ENCODE measurements at places on chromosomes 2 and 18. TPM values are rescaled to one million over a fixed set of nuclear protein-coding genes. Genes with fewer than 3 reads are reported as not detected.

GRCh38 chr2:97963079-97963406 is 32.7 kb downstream of the TMEM131 start:
- no peak for DNase-seq

Gene CETN1
- not detected for total RNA-seq

DNA sequence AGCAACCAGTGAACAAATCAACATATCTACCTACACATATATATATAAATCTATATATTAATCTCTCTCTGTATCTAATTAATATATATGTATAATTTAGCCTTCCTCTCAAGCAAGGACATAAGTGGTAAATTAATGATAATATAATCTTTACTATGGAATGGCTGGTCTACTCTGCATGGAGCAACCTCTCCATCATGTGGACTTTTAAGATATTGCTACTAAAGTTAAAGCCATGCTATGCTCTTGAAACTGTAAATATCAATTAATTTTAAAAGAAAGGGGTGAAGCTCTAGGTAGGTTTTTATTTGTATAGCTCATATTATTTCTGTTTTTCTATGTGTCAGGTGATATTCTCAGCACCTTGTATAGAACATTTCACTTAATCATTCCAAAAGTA is 147.0 kb downstream of the PPP1R1C start:
- DNase-seq, result peak; percentile 39

GRCh38 chr18:33875029-33875565 is 297.1 kb downstream of the ASXL3 start:
- no peak for DNase-seq

GRCh38 chr18:58217052-58217451 is 173.0 kb downstream of the NEDD4L start:
- DNase-seq, result no peak

Gene DYNC2LI1
- 14.0 TPM for total RNA-seq

Gene COL5A2
- total RNA-seq, result 385 TPM

Gene DLX1
- 8.2 TPM for total RNA-seq

DNA sequence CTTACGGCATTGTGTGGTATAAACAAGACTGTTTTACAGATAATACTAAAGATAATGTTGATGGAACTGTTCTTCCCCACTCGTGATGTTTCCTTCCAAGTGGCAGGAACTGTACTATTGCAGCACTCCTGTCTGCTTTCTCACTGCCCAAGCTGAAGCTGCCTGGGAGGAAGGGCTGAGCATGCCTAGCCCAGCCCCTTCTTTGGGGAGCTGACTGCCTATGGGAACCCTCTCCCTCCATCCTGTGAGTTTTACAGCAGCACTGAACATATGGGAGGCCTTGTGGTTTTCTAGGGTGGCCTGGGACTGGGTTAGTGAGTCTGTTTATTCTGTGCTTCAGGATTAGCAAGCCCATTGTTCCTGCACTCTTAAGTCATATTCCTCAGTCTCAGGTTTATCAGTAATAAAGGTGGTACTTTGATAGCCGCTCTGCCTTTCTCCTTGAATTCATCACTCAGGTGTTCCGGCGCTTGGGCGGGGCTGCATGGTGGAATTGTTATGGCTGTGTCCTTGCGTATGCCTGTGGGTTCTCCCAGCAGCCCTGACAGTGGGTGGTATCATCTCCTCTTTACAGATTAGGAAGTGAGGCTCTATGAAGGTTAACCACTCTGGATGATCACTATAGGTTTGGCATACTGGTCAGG is 379.7 kb downstream of the PTPRM start:
- peak; percentile 78 for DNase-seq

Gene LYG2
- total RNA-seq, result not detected

Gene SLC14A1
- 0.70 TPM for total RNA-seq

Gene BCL11A
- total RNA-seq, result 3.0 TPM

DNA sequence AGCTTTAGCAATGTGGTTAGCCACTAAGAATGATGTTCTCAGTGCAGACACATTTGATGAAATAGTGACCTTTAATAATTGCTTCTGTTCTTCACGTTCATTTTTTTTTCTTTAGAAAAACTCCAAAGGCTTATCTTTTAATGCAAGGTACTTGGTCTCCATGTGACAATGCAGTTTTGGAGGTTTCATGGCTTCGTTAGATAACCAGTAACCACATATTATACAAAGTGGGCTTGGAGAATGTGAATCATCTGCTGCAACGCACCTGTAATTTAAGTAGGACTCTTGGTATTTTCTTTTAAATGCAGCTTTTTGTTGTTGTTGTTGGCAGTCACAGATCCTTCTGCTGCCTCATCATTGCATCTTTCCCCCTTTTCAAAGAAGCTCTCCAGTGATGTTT is 1606.3 kb downstream of the SUCLG1 start:
- DNase-seq, result no peak

DNA sequence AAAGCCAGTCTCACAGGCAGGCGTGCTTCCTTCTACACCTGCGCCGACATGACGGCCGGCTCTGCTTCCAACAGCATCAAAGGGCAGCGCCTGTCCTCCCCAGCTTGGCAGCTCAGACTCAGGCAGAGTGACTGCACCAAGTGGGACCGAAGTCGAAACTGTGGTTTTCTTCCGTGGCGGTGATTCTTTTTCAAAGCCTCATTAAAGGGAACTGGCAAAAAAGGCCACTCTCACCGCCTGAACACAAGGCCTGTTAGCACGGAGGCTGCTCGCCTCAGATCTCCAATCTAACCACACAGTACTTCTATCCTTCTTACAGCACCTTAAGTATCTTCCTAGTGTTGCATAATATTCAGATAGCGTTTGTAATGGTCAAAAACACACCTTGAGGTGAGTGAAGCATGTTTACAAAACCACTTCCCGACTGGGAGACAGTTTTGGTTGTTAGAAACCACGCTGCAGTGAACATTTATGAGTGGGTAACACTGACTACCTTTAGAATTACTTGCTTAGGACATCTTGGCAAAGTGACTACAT is 236.4 kb downstream of the HDAC4 start:
- DNase-seq, result no peak

GRCh38 chr2:13052547-13052946 is 335.8 kb downstream of the TRIB2 start:
- no peak for DNase-seq

DNA sequence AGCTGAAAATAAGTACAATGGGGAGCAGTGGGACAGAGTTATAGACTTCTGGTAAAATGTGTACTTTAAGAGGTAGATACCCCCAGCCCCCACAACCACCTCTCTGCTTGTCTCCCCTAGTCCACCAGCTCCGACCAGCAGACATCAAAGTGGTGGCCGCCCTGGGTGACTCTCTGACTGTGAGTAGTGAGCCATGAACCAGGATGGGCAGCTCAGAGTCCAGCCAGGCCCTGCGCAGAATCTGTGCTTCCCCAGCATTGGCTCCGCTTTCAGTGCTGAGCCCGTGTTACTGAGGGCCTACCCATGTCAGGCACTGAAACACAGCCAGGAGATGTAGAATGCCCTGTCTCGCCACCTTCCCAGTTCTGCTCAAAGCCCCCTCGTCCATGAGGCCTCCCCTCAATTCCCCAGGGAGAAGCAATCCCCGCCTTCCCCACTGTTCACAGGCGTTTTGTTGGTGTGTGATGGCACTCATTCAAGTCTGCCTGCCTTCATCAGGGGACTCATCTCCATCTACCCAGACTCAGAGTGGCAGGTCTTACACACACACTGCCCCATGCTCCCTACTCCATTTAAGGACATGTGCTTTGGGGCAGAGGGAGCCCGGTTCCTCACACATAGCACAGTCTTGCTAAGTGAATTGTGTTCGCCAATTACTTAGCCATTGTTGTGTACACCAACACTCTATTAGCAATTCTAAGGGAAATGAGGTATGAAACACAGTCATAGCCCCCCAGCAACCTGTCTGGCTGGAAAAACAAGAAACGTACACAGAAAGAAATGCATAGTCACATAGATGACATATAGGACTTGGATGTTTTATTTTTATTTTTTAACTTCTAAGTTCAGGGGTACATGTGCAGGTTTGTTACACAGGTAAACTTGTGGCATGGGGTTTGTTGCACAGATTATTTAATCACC is 122.6 kb downstream of the PLB1 start:
- no peak for DNase-seq

Gene CD8B
- not detected for total RNA-seq

- DNase-seq, result peak; percentile 53
These were observed 40.6 kb downstream of the ZRANB3 start for GRCh38 chr2:135490376-135490775.

DNA sequence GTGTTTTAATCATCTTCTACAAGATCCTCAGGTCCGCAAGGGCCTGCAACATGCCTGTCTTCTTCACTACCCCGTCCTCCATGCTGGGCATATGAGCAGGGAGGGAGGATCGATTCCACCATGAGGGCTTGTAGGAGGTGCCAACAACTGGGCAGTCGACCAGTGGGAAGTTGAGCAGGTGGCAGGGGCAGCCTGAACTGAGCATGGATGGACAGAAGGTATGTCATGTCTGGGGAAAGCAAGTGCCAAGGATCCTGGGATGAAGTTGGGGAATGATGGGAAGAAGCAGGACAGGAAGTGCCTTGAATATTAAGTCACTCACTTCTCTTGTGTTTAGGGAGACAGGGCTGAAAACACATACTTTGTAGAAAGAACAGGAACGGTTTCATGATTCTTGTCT is 44.7 kb downstream of the CTIF start:
- no peak for DNase-seq

GRCh38 chr2:27667446-27667845 is 3.8 kb downstream of the SLC4A1AP start:
- DNase-seq, result no peak

DNA sequence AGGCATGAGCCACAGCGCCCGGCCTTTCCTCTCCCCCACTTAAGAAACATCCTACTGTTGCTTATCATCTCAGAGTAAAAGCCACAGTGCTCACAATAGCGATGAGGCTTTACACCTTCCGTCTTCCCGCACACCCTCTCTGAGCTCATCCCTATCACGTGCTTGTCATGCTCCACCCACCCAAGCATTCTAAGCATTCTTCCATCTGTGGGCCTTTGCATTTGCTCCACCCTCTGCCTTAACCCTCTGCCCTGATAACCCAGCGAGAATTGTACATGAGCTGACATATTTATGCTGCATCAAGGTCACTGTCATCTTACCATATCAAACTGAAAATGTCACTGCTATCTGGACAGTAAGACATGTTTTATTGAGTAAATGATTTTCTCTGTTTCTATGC is 22.6 kb downstream of the FOXI3 start:
- DNase-seq, result no peak

- peak; percentile 42 for DNase-seq
These were observed 36.3 kb downstream of the PREPL start for GRCh38 chr2:44324971-44325426.

Gene CD8B2
- total RNA-seq, result not detected

DNA sequence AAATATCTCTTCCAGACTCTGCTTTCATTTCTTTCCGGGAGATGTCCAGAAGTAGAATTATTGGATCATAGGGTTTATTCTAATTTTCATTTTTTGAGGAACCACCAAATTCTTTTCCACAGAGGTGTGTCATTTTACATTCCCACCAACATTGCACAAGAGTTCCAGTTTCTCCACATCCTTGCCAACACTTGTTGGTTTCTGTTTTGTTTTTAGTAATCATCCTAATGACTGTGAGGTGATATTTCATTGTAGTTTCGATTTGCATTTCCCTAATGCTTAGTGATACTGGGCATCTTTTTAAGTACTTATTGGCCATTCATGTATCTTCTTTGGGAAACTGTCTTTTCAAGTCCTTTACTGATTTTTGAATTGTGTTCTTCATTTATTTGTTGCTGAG is 513.1 kb downstream of the PARD3B start:
- no peak for DNase-seq

- no peak for DNase-seq
These were observed 658.4 kb downstream of the NYAP2 start for GRCh38 chr2:226057914-226058313.

- no peak for DNase-seq
These were observed 16.5 kb downstream of the BOK start for GRCh38 chr2:241574911-241575623.

Gene CBLN2
- not detected for total RNA-seq

GRCh38 chr2:227696990-227697679 is 20.7 kb downstream of the SLC19A3 start:
- DNase-seq, result no peak

Gene ALLC
- total RNA-seq, result not detected

DNA sequence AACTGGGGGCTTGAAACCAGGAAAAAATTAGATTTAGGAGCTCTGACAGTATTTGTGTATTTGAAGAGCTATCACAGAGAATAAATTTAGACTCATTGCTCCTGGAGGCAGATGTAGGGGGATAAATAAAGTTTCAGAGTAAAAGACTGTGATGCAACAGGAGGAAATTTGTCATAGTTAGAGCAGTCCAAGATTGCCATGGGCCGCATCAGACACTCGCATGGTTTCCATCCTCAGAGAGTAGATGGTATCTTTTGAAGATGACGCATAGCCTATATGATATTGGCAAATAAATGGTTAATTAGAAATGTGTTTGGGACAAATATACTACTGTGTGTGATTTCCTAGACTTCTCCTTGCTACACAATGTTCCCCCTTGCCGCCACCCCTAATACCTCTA is 170.5 kb downstream of the FTCDNL1 start:
- DNase-seq, result no peak

DNA sequence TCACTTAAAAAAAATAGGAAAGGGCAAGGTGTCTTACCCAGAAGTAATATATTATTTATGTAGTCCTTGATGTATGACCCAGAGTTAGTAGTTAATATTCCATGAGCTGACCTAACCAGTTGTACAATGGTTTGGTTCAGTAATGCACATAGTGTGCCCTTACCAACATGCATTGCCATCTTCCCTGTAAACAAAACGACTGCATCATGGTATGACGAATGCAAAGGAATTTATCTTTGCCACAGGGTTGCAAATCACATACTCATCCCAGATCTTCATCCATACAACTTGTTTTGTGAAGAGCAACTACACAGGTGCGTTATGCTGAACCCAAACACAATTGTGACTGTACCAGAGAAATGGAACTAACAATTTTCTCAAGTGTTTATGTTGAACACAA is 68.9 kb upstream of the ZSWIM2 start:
- DNase-seq, result peak; percentile 4

Gene FOXD4L1
- total RNA-seq, result 0.17 TPM

Gene FBXO48
- 0.39 TPM for total RNA-seq

Gene C2orf81
- total RNA-seq, result 1.6 TPM

- DNase-seq, result no peak
These were observed 42.7 kb downstream of the COLEC12 start for GRCh38 chr18:457521-458412.

GRCh38 chr2:215356948-215357461 is 45.1 kb downstream of the ATIC start:
- no peak for DNase-seq

DNA sequence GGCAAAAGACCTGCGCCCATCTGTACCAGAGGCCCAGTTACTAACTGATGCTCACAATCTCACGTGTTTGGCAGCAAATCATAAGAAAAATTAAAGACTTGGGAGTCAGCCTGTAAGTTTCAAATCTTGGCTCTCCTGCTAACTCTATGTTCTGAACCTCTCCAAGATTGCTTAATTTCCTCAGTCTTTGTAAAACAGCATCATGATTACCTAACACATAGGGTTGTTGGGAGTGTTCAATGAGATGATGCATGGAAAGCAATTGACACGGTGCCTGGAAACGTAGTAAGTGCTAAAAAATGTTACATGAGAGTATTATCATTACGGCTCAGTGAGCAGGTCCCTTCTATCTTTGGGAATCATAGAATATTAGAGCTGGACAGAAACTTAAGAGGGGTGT is 497.6 kb upstream of the TCF4 start:
- DNase-seq, result peak; percentile 41

Gene NCOA1
- total RNA-seq, result 10.5 TPM

Gene SLC4A5
- not detected for total RNA-seq
